ENCODE measurements at places on chromosomes 11 and 22.

DNA sequence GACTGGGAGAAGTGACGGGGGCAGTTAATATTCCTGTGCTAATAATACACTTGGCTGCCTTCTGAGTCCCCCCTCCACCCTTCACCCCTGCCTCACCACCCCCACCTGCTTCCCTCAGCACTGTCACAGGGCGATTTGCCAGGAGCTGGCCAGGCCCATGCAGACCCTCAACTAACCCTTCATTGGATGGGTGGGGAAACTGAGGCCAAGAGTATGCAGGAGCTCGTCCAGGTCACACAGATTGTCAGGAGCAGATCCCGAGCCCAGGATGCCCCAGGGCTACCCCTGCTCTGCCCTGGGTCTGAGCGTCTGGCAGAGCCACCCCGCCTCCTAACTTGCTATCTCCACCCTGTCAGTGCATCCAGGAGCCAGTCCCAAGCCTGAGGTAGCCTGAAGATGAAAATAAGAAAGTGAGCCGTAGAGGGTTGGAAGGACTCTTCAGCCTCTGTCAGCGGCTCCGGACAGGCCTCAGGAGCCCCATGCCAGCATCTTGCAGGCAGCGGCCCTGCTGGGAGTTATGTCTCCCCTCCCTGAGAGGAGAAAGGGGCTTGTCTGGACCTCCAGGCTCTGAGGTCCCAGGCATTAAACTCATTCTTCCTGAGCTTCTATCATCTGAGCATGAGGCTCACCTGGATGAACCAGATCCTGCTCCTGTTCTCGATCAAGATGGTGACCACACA lies 6.2 kb downstream of the TPBGL start:
- no peak for DNase-seq

DNA sequence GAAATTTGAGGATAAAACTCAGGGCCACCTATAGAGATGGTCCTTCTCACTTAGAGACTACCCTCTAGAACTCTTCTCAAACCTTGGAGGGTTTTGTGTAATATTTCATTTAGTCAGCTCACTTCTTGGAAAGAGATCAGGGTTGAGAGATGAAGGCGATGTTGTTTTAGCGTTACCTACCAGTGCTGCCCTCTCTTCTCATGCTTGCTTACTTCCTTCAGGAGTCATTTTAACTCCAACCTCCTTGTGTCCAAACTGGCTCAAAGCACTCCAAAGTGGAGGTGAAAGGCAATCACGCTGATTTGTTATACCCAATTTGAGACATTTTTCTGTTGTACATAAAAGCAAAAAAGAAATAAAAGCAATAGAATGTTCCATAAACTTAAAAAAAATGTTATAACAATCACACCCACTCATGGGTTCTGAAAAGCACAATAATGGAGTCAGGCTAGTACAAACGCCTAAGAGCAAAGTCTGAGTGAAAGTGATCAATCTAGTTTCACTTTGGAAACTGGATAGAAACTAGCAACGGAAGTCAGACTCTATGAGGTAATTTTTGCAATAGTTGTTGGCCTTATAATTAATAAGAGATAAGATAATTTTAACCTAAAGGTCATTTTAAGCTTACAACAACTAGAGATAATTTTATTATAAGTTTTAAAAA lies 117.1 kb downstream of the MRTFA start:
- DNase-seq = no peak

DNA sequence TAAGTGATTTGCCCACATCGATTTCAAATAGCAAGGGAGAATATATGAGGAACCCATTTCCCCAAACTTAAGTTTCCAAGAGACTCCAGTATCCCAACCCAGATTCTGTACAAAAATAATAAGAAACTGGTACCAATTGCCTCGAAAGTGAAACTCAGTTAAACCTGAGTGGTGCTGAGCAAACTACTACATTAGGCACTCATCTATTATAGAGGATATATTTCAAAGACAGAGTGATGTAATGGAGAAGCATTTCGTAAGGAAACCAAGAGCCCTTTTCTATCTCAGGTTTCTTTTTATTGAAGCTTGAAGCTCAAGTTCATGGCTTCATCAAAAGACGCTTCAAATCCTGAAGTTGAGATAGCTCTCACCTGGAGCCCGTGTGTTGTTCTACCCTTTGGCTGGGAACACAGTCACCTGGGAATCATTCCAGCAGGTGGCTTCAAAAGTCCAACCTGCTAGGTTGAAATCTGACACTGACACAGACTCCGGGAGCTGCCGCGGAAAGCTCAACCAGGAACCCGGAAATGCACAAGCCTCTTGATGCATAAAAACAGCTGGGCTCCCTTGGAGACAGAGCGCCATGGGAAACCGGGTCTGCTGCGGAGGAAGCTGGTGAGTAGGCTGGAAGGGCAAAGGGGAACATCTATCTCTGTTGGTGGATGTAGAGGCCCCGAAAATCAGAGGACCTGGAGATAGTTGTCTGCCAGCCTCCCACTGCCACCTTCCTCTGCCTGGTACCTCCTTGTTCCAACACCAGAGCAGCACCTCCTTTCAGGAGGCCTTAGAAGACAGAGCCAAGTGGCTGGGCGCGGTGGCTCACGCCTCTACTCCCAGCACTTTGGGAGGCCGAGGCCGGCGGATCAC lies at the start of gene C11orf52:
Gene C11orf52 (plus strand): TSS at position 524 of the 867 bp plus-strand sequence. CDS start 60 bp downstream, at position 584.
- DNase-seq = no peak

DNA sequence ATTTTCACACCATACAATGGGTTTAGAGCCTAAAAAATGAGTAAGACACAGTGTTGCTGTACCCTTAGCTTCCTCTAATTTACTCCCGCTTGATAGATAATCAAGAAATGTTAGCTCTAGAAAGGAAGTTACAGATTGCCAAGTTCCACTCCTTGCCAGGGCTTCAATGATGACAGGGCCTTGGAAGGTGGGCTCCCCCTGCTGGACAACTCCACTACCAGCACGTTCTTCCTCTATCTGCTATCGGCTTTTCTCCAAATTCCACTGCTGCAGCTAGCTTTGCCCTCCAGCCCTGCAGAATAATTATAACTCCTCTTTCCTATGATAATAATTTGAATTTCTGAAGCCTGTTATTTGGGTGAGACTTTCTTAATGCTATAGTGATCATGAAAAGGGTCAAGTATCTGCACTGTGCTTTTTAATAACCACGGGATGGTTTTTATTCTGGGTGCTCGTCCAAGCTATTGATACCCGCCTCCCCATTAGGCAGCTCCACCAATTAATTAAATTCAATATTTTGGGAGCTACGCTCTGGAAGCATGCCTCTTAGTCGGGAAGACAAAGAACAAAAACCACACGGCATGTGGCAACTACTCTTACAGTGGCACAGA lies 9.0 kb downstream of the SYN3 start:
- peak; percentile 94 for DNase-seq

DNA sequence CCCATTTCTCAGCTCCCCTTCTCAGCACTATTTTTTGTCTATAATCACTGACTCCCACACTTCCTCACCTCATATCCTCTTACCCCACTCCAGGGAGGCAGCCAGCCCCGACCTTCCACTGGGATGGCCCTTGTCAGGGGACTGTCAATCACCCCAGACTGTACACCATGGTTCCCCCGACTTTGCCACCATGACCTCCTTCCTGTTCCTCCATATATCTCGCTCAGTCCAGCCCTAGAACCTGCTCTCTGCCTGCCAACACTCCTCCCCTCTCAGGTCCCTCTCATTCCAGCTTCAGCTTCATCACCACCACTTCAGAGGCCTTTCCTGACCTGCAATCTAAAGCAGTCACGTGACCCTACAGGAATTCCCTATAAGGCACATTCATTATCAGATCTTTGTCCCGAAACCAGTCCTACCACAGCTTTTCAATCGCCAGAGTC lies 16.5 kb downstream of the PRPF19 start:
- no peak for DNase-seq

DNA sequence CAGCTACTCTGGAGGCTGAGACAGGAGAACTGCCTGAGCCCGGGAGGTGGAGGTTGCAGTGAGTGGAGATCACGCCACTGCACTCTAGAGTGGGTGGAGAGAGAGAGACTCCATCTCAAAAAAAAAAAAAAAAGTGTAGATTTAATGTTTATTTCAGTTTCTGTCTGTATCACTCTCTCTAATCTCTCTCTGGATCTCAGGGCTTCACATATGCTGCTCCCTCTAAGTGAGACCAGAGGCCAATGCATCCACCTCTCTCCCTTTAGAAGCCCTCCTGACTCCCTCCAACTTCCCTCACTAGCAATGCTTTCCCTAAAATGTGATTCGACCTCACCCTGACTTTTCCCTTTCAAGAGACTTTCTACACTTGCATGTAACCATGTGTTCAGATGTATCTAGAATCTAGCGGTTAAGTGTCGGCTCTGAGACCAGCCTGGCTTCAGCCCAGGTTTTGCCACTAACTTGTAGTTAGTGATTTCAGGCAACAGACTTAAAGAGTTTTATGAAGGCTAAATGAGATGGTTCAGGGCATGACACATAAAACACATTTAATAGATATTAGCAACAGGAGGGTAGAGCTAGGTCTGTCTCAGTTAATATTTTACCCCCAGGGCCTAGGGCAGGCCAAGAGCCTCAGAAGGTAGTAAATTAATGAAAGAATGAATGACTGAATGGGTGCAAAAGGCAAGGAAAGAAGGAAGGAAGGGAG lies 364.3 kb downstream of the LARGE1 start:
- no peak for DNase-seq

DNA sequence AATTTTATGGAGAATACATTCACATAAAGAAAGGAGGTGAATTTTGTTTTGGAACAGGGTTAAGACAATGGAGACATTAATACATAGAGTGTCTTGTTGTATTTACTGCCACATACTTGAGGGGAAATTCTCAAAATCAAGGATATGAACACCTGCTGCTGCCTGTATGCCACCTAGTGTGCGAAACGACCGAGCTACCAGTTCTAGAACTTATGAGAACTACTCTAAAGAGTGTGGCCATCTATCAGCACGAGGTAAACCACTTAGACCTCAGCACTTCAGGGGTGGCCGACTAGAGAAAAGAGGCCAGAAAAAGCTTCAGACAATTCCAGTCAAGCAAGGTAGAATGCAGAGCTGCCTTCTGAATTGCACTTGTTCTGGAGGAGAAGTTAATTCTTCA lies 1.5 kb upstream of the AGBL2 start:
- DNase-seq = no peak

DNA sequence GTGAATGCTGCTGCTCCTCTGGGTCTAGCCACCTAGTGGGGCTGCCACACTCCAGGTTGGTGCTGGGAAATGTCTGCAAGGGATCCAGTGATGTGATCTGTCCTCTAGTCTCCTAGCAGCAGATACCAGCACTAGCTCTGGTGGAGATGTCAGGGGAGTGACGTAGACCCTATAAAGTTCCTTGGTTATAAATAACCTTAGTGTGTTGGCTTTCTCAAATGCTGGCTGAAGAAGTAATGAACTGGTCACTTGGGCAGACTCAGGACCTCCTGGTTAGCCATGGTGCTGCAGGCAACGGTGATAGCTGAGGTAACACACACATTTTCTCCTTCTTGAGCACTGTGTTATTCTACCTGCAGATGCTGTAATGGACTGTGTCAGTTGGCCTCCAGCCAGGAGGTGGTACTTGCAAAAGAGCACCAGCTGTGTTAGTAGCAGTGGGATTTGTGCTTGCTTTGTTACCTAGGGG lies 35.5 kb downstream of the BBOX1 start:
- DNase-seq = no peak

GRCh38 chr11:62575156-62575555 lies 1.5 kb upstream of the EEF1G start:
- no peak for DNase-seq

- no peak for DNase-seq
Observed at GRCh38 chr11:62896049-62896448, 15.4 kb downstream of the SLC3A2 start.

GRCh38 chr11:133402551-133402950 lies 129.8 kb downstream of the OPCML start:
- no peak for DNase-seq

DNA sequence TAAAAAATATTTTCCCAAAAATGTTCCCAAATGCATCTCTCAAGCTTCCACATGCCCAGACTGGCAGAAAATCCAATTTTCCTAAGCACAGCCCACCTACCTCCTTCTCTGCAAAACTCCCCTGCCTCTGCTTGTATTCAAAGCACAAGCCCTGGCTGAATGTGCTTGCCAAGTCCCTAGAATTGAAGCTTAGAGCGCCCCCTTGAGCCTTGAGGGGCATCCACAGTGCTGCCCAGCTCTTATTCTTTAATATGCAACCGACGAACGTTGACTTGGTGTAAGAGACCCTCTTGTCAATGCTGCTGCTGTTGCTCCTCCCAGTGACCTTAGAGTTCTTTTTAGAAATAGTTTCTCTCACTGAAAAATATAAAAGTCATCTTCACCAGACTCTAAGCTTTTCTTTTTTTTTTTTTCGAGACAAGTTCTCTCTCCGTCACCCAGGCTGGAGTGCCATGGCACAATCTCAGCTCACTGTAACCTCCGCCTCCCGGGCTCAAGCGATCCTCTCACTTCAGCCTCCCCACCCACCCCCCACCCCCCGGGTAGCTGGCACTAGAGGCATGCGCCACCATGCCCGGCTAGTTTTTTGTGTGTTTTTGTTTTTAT lies 63.5 kb upstream of the CAPRIN1 start:
- peak; percentile 70 for DNase-seq

GRCh38 chr11:130144861-130145281 lies 14.7 kb upstream of the ST14 start:
- peak; percentile 81 for DNase-seq

GRCh38 chr22:30178181-30179126 lies 68.1 kb downstream of the LIF start:
- peak; percentile 20 for DNase-seq

GRCh38 chr22:19765477-19766239 lies 5.1 kb downstream of the TBX1 start:
- DNase-seq = no peak

DNA sequence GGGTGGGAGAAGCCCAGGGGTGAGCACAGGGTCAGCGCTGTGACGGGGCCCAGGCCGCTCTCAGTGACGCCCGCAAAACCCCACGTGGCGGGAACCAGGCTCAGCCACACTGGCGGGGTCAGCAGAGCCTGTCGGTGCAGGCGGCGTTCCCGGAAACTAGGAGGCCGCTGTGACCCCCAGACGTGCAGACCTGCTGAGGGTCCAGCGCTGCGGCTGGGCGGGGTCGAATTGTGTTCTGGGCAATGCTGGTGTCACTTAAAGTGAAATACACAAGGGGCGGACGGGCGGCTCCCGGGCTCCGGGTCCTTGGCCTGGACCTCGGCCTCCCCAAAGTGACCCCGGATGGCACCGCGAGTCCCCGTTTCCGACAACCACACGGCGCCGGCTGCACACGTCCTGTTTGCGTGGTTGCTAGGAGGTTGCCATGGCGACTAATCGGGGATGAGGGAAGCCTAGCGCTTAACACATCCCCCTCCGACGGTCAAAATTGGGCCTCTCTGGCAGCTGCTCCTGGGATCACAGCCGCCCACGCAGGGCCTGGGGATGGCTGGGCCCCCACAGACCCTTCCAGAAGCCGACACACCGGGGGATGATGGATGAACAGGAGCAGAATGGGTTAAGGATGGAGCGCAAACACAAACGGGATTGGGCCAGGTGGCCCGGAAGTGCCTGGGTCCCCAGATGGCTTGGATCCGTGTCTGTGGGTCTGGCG lies 81.7 kb upstream of the PRR5 start:
- DNase-seq = peak; percentile 97

GRCh38 chr11:126782810-126783209 lies 217.8 kb downstream of the KIRREL3 start:
- DNase-seq = no peak
